ENCODE measurements at places on chromosomes 3 and 15.

DNA sequence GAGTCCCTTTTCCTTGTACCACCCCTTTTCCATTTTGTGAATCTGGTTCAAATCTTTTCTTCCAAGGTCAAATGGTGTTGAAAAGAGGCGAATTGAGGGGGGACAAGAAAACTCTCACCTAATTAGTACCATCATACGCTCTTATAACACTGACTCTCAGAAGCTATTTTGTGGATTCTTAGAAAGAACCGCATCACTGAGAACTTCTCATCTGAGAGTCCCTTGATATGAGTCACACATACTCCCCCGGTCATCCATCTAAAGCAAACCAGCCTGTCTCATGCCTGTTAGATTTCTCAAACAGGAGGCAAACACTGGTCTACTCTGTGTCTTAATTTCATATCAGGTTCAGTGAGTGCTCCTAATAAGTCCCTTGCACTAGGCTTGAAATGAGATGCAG, 76.5 kb upstream of the SPRED1 start:
- H3K36me3 ChIP-seq: no peaks in the 10 kb centered on the region
- no peaks in the 10 kb centered on the region for H3K4me1 ChIP-seq
- H3K27me3 ChIP-seq: no peaks in the 10 kb centered on the region
- no peak overlapping the region for H3K4me3 ChIP-seq

DNA sequence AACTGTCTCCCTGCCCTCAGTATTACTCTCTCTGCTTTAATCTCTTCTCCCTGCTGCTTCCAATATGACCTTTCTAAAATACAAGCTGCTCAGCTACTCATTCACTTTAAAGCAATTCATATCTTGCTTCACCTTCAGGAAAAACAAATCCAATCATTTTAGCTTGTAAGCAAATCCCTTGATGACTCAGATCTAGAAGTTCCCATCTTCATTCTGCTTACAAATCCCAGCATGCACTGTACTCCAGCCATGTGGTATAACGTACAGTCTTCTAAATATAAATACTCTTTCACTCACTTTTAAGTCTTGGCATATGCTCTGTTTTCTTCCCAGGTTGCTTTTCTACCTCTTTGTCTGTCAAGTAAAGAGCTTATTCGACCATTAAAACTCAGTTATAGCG, 1009.1 kb upstream of the SEMA6D start:
- H3K36me3 ChIP-seq: no peaks in the 10 kb centered on the region
- no peak overlapping the region for H3K4me3 ChIP-seq
- H3K4me1 ChIP-seq: no peaks in the 10 kb centered on the region
- no peaks in the 10 kb centered on the region for H3K27me3 ChIP-seq
- H3K27ac ChIP-seq: no peak overlapping the region

DNA sequence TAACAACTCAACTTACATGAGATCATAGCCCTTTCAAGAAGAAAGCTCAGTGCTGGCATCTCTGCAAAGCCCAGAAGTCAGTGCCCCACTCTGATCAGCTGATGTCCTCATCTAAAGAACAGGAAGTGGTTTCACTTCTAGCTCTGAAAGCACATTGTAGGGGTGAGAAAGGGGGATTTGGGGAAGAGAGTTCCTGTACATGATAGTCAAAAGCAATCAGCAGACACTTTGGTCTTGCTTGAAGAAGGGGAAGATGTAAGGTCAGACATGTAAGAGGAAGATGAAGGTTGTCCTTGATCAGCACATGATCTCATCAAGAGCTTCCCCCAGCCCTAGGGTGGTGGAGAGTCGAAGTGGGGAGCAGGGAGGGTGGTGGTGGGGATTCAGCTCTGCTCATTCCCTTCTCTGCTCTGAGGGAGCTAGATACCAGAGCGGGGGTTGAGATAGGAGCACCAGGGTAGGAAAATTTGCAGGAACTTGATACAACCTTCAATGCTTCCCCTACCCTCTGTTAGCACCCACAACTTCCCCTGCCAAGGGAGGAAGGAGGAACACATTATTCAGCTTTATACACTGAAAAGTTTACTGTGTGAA, 76.4 kb upstream of the ETV5 start:
- H3K36me3 ChIP-seq: no peaks in the 10 kb centered on the region
- H3K27ac ChIP-seq: no peak overlapping the region
- DNase-seq: no peak

GRCh38 chr3:182364723-182365650, 428.3 kb upstream of the ATP11B start:
- H3K27ac ChIP-seq: peak overlapping the region; percentile 1
- no peaks in the 10 kb centered on the region for H3K4me1 ChIP-seq
- no peaks in the 10 kb centered on the region for H3K27me3 ChIP-seq
- peak; percentile 12 for DNase-seq
- H3K4me3 ChIP-seq: no peak overlapping the region

- no peak overlapping the region for H3K27ac ChIP-seq
- no peak for DNase-seq
- no peaks in the 10 kb centered on the region for H3K36me3 ChIP-seq
Observed at GRCh38 chr3:59935025-59935424, 885.2 kb upstream of the CFAP20DC start.

All from mesenchymal stem cell (in vitro differentiated cells and primary cell).